Mucosa of descending colon (tissue), 3 donors: ENCODE measurements at places on chromosomes 4 and X.

DNA sequence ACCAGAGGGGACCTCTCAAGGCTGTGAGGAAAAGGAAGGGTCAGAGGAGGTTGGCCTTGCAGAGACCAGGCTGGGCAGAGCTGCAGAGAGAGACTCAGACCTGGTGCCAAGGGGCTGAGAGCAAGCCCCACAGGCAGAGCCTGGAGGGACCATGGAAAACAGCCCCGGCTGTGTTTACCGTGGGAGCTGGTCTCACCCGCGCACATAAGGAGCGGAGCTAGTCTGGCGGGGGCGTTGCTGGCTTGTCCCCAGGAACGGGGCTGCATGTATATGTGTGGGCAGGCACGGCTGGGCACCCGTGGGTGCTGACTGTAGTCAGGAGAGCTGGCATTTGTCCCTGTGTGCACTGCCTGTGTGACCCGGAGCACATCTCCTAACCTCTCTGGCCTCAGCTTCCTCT, 45.7 kb downstream of the C4orf50 start:
- no peak for DNase-seq

GRCh38 chr4:76714226-76714625, 183.7 kb downstream of the SOWAHB start:
- DNase-seq = no peak

DNA sequence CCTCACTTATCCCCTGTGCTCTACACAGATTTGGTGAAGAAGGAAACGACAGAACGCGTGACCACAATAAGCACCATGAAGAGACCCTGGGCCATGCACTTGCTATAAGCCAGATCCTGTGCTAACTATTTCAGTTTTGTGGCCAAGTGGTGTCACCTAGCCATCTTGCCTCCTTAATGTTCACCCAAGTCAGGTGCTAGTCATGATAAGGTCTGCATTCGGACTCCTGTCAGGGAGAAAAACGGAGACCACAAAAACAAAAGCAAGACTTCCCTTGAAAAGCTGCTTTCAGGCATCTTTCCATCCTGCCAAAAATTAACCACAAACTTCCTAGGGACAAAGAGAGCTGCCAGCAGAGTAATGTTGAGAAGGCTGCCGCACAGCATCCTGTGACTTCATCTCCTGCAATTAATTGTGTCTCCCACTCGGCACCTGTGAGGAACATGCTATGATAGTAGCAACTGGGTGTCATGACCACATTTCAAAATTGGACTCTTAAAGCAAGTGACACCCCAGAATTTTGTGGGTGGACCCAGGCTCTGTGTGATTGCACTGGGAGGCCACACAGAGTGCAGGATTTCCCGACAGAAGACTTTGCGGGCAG, 8.8 kb upstream of the IDS start:
- no peak for DNase-seq

DNA sequence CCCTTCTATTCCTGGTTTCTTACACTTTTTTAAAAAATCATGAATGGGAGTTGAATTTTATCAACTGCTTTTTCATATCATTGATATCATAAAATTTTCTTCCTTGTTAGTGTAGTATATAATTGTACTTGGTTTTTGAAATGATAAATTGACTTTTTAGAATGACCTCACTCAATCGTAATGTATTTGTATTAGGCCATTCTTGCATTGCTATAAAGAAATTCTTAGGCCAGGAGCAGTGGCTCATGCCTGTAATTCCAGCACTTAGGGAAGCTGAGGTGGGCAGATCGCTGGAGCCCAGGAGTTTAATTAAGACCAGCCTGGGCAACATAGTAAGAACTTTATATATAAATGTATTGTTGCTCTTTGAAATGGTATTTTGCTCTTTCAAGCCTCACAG, 6.3 kb downstream of the EXOC1 start:
- no peak for DNase-seq
